CD4-positive, alpha-beta T cell (primary cell): ENCODE measurements at places on chromosomes 5 and 9. TPM values are rescaled to one million over a fixed set of nuclear protein-coding genes. Genes with fewer than 3 reads are reported as not detected.

GRXCR2 gene
- not detected for total RNA-seq

PLPP7 gene
- total RNA-seq, result 0.22 TPM

DNA sequence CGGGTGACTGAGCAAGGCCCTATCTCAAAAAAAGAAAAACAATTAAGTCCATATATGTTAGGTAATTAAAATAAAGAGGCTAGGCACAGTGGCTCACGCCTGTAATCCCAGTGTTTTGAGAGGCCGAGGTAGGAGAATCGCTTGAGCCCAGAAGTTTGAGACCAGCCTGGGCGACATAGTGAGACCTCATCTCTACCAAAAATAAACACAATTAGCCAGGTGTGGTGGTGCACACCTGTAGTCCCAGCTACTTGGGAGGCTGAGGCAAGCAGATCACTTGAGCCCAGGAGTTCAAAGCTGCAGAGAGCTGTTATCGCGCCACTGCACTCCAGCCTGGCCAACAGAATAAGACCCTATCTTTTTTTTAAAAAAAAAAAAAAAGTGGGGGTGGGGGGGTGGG is 12.3 kb downstream of the WHRN start:
- H3K36me3 ChIP-seq, result no peaks in the 10 kb centered on the region
- no peak overlapping the region for H3K27ac ChIP-seq
- DNase-seq, result no peak
- peaks cover 11% of the 10 kb centered on the region for H3K4me1 ChIP-seq
- no peaks in the 10 kb centered on the region for H3K27me3 ChIP-seq

DNA sequence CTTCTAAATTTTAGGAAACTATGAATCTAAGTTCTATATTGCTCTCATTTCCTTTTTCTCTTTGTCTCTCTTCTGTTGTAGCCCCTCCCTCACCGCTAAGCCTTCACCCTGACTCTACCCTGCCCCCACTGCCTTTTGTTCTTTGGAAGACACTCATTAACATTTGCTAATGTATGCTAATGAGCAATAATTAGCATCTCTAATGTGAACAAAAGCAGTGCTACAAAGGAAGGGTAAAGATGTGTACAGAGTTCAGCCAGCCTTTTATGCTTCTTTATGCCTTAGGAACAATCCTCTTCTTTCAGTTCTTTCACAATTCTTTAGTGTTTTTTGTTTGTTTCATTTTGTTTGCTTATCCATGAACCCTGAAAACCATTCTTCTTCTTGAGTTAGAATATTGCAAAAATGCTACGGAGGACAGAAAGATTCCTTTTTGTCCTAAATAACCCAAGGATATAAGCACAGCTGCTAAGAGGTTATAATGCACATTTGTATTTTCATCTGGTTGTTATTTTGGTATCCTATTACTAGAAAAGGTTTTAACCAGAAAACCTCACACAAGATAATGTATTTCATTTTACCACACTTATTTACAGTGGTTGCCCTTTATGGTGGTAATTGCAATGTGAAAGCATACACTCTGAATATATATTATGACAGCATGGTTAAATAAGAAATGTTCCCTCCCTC is 159.3 kb downstream of the TMC1 start:
- H3K4me1 ChIP-seq, result no peaks in the 10 kb centered on the region
- no peaks in the 10 kb centered on the region for H3K27me3 ChIP-seq
- DNase-seq, result no peak
- H3K36me3 ChIP-seq, result no peaks in the 10 kb centered on the region

DNA sequence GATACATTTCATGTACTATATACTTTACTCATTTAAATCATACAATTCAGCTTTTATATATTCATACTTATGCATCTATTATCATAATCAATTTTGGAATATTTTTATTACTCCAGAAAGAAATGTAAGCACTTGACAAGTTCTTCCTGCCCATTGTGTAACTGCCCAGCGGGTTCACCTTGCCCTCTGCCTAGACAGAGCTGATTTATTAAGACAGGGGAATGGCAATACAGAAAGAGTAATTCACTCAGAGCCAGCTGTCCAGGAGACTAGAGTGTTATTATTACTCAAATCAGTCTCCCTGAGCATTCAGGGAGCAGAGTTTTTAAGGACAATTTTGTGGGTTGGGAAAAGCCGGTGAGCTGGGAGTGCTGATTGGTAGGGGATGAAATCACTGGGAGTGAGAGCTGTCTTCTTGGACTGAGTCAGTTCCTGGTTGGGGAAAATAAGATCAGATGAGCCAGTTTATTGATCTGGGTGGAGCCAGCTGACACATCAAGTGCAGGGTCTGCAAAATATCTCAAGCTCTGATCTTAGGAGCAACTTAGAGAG is 16.1 kb upstream of the SPIN1 start:
- no peak overlapping the region for H3K27ac ChIP-seq
- no peaks in the 10 kb centered on the region for H3K36me3 ChIP-seq
- H3K4me3 ChIP-seq, result no peak overlapping the region
- DNase-seq, result no peak

DNA sequence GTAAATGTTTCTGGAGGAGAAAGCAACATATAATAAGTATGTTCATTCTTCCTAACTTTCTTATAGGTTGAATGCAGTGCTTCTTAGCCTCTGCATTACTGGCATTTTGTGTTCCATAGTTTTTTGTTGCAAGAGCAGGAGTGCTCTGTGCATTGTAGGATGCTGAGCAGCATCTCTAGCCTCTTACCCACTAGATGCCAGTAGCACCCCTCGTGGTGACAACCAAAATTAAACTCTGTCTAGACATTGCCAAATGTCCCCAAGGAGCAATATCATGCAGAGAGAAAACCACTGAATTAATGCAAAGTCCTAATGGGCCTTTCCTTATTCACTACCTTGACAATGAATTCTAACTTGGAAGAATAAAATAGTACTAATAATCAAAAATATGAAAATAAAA is 147.0 kb downstream of the GLIS3 start:
- H3K36me3 ChIP-seq, result no peaks in the 10 kb centered on the region
- no peak overlapping the region for H3K4me3 ChIP-seq
- H3K27me3 ChIP-seq, result no peaks in the 10 kb centered on the region
- DNase-seq, result no peak
